ENCODE measurements at places on chromosomes 12 and 14.

GRCh38 chr12:7403466-7403865, 40.5 kb downstream of the CD163L1 start:
- peak; percentile 21 for DNase-seq

GRCh38 chr12:1769809-1770494, 50.4 kb upstream of the LRTM2 start:
- DNase-seq, result no peak

- no peak for DNase-seq
Measured at GRCh38 chr12:124157406-124157805, 137.5 kb upstream of the RFLNA start.

DNA sequence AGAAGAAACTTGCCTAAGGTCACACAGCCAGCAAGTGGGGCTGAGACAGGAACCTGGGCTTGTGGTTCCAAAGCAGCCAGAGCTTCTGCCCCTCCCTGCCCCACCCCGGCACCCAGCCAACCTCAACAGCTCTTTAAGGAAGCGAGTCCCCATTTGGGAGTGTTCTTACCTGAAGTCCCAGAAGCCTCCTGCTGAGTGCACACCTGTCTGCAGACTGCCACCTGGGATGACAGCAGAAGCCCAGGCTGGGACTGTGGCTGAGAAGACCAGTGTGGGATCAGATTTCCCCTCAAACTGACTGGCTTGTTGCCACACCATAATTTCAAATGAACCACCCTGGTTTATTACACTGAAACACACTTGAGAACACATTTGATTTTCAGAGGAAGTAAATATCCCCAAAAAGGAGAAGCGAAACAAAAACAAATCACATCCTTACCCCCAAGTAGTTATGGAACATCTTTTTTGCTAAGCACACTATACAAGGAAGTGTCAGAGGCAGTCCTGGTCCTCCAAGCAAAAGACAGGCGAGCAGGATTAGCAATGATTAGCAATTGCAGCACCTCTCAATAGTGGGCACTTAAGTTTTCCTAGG, 6.3 kb upstream of the RIN3 start:
- no peak for DNase-seq

GRCh38 chr12:91777268-91777992, 368.2 kb downstream of the BTG1 start:
- no peak for DNase-seq

GRCh38 chr12:24118668-24119067, 169.2 kb upstream of the SOX5 start:
- no peak for DNase-seq

DNA sequence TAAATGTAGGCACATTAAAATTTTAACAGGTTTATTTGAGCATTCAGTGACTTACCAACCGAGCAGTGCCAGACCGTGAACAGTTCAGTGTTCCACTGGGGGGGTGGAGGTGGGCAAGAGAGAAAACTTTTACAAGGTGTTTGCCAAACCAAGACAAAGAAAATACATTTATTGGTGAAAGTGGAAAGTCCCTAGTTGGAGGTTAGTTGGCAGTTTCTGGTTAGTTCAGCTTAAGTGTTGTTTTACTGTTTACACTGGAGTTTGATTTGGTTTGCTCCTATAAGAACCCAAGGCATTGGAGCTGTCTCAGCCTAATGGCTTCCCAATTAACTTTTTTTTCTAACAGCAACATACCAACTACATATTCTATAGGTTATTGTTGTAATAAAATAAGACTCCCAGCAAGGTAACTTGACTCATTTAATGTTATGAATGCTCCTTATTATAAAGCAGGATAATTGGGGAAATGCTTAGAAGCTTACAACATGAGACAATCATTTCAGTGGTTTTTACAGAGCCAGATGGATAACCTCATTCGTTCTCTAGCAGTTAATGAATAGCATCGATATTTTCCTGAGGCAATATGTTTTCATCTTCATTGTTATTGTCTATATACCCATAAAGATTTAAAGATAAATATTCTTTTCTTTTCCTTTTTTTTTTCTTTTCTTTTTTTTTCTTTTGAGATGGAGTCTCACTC, 115.8 kb downstream of the ETNK1 start:
- no peak for DNase-seq

- DNase-seq, result peak; percentile 4
Measured at GRCh38 chr12:15052691-15053090, 79.8 kb downstream of the PDE6H start.

- DNase-seq, result no peak
Measured at GRCh38 chr12:13576935-13577500, 380.5 kb downstream of the EMP1 start.

- peak; percentile 69 for DNase-seq
Measured at GRCh38 chr14:28676479-28676878, 90.1 kb upstream of the FOXG1 start.

- DNase-seq, result no peak
Measured at GRCh38 chr12:55704824-55705718, 2.6 kb downstream of the ITGA7 start.

DNA sequence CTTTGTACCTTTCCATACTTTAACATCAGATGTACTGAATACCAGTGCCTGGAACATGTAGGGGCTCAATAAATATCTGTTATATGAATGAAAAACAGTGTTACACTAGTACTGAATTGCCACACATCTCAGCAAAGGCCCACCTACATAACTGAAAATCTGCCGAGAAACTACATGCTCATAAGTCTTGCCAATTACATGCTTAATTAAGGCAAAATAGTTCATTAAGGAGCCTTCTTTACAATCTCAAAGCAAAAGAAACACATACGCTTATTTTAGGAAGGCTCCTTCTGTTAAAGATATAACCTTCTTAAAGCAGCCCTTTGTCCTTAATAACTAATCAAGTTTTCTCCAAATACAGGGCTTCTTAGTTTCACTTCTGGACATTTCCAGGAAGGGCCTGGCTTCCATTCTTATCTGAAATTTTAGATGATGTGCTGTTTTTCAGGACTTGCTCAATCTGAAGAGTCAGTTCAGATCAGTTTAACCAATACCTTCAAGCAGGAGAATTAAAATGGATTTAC, 11.5 kb downstream of the LIMA1 start:
- DNase-seq, result no peak

- no peak for DNase-seq
Measured at GRCh38 chr12:11321980-11322379, 11.7 kb upstream of the PRB4 start.

- peak; percentile 39 for DNase-seq
Measured at GRCh38 chr12:124734224-124734788, 129.4 kb downstream of the SCARB1 start.

GRCh38 chr14:64934338-64934929, 8.1 kb downstream of the GPX2 start:
- DNase-seq, result no peak

GRCh38 chr12:1839956-1840951, 19.9 kb downstream of the LRTM2 start:
- no peak for DNase-seq

DNA sequence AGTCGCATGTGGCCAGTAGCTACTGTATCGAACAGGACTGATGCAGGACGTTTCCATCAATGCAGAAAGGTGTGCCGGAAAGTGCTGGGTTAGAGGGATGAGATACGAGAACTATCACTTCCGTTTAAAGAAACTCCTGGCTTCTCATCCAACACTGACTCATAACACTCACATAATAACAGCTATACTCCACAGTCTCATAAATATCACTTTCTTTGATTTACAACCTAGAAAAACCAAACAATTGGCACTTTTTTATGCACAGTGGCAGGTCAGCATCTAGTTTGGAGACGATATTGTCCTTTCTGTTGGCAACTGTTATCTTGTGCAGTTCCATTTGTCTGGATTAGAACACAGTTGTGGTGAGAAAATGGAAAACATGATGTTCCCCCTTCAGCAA, 43.4 kb downstream of the SLC25A21 start:
- DNase-seq, result no peak

- DNase-seq, result no peak
Measured at GRCh38 chr14:102663440-102663839, 71.0 kb downstream of the RCOR1 start.

DNA sequence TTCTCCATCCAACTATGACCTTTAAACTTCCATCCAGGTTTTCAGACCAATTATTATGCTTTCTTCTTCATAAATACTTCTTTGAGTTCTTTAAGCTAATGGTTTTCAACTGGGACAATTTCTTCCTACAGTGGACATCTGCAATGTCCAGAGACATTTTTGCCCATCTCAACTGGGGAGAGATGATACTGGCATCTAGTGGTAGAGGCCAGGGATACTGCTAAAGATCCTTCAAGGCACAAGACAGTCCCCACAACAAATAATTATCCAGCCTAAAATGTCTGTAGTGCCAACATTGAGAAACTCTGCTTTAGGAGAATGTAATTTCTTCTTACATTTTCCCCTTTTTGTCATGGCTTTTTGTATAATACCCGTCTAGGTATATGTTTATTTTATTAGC, 10.6 kb downstream of the TRHDE start:
- peak; percentile 79 for DNase-seq

- DNase-seq, result no peak
Measured at GRCh38 chr12:119378903-119379302, 44.4 kb downstream of the CCDC60 start.

DNA sequence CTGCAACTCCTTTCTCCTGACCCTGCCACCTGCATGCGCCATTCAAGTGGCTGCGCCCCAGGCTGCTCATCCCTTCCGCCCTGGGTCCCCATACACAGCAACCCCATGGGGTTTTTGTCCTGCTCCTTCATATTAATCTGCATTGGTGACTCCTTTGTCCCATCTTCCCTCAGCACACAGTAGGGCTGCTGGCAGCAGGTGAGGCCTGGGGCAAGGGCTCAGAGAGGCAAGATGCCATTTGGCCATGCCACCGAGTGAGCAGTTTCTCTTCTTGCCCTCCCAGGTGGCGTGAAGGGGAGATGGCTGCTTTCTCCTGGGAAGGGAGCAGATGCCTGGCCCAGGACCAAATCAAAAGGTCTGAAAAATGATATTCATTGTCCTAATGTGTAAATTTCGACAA, 9.1 kb downstream of the RTL1 start:
- no peak for DNase-seq

- peak; percentile 63 for DNase-seq
Measured at GRCh38 chr12:67534681-67535080, 113.9 kb upstream of the DYRK2 start.

- DNase-seq, result peak; percentile 17
Measured at GRCh38 chr12:71958056-71958455, 19.4 kb downstream of the TPH2 start.

GRCh38 chr12:5945071-5946008, at the start of gene ANO2:
TSS of gene ANO2 (minus strand) at chr12:5945259. CDS start at chr12:5945217, 42 bp downstream.
- peak; percentile 53 for DNase-seq

- DNase-seq, result no peak
Measured at GRCh38 chr12:7605900-7606465, 59.7 kb downstream of the APOBEC1 start.

DNA sequence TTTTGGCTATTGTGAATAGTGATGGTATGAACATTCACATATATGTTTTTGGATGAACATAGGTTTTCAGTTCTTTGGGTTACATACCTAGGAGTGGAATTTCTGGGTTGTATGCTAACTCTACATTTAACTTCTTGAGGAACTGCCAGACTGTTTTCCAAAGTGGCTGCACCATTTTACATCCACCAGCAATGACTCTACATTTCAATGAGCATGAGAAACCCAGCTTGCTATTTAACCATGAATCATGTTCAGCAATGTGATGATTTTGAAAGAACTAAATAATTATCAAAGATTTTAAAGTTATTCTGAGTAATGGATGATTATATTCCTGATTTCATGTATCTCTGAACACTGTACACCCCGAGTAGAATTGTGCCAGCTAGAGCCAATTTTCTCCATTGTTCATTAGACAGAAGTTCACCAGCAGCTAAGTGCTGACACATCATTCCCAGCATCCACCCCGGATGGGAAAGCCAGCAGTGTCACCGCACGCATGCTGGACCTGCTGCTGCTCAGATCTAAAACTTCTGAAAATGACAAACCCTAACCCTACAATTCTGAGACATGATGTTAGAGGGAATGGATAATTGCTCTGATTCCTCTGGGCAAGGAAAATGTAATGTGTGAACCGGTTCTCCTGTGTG, 13.3 kb upstream of the ANAPC5 start:
- DNase-seq, result peak; percentile 63

DNA sequence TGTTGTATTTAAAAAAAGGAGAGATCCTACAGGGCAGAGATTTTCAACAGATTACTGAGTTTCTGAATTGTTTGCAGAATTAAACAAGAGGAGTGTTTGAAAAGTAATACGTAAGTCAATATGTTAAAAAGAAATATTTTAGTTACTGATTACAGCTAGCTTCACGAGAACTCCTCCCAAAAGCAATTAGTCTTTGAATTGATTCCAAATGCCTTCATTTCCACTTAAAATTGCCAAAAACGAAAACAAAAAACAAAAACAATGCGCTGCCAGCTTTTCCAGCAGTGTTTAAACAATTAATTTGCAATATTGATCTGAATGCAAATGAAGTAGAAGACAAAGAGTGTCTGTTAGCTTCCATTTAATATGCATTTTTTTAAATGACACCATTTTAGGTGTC, 310.0 kb downstream of the IPO8 start:
- DNase-seq, result no peak

DNA sequence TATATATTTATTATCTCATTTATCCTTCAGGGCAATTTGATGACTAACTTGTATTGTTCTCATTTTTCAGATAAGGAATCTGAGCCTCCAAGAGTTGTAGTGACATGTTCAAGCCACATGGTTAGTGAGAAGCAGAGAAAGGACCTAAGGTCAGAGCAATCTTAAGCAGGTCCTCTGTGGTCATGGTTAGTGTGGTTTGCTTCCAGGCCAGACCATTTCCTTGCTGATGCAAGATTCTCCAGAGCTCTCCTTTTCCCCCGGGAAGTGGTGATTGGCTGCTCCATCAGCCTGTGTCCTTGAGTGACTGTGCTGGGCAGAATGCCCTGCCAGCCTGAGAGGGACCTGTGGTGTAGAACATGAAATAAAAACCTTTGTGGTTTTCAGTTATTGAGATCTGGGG, 141.3 kb downstream of the KTN1 start:
- DNase-seq, result peak; percentile 92
